ENCODE measurements at places on chromosomes 12 and 14. TPM values are rescaled to one million over a fixed set of nuclear protein-coding genes. Genes with fewer than 3 reads are reported as not detected.

DNA sequence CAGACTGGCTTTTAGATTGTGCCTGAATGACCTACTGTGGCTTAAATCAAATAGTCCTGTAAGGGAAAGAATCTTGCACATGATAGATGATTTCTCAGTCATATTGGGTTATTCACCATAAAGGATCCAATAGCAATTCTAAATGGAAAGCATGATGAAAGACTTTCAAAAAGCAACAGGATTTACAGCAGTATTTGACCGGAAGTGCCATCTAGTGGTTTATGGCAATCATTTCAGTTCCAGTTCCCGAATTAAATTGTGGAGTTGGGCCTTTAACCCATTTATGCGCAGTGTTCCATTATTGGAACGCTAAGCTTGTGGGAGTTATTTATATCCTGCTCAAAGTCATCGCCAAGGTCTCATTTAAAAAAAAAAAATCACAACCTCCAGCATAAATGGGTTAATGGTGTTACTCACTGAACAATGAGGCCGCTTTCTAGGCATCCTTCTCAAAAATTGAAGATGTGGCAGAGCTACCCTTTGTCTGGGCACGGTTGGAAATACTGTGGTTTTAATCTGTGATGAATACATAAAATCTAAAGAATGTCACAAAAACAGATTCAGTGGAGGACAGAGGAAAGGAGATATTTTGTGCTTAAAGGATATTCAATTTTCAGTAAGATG is 60.8 kb upstream of the REP15 start:
- DNase-seq = no peak

The MFAP5 gene
- total RNA-seq = 4.6 TPM

- no peak for DNase-seq
Measured at GRCh38 chr12:121678716-121679300, 9.4 kb upstream of the MORN3 start.

The POTEG gene
- not detected for total RNA-seq

GRCh38 chr14:104387022-104388010 is 192.2 kb upstream of the C14orf180 start:
- no peak for DNase-seq

- DNase-seq = no peak
Measured at GRCh38 chr12:13537623-13538022, 341.1 kb downstream of the EMP1 start.

GRCh38 chr14:55353686-55354467 is 57.8 kb downstream of the ATG14 start:
- no peak for DNase-seq

The CTDSP2 gene
- 131 TPM for total RNA-seq

DNA sequence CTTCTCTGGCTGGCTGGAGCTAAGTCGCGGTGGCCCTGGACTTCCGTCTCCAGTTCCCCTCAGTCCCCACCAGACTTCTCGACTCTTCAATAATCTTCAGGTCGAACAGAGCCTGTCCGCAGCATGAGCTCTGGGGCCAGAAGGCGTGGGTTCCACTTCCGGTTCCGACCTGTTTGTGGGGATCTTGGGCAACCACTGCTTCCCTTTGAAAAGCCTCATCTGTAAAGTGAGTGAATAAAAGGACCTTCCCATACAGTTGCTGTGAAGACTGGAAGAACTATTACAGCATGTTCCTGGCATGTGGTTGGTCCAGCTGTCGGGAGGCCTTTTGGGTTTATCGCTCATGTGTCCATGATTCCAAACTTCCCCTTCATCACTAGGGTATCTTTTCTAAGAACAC is 19.4 kb downstream of the ADGRD1 start:
- DNase-seq = no peak

Measured in colonic mucosa (tissue), 4 donors.